Activated naive CD4-positive, alpha-beta T cell treated with anti-CD3 and anti-CD28 coated beads for 36 hours (primary cell): ENCODE measurements at places on chromosomes 11 and 22.

- no peak for DNase-seq
These were observed 20.6 kb upstream of the YWHAH start for GRCh38 chr22:31923747-31924146.

- no peak for DNase-seq
These were observed 40.0 kb upstream of the FIBIN start for GRCh38 chr11:26953770-26954392.

GRCh38 chr11:27557226-27557625 is 50.7 kb upstream of the LIN7C start:
- no peak for DNase-seq

GRCh38 chr11:95559899-95560298 is 229.7 kb downstream of the FAM76B start:
- no peak for DNase-seq

- no peak for DNase-seq
These were observed 106.7 kb downstream of the APIP start for GRCh38 chr11:34809191-34810106.
